ENCODE measurements at places on chromosomes 1 and 21.

DNA sequence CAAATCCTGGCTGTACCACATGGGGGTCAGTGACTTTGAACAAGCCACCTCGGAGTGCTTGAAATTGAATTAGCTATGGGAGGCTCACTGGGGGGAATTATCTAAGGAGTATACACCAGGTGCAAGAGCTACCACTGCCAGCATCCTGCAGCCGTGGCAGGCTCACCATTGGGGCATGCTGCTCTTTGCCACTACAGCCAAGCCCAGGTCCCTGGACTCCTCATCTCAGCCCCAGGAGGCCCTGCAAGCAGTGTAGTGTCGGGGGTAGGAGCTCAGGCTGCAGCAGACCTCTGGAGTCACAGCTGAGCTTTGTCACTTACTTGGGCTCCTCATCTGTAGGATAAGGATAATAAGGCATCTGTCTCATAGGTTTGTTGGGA, 35.3 kb downstream of the ACOT11 start:
- DNase-seq, result no peak

DNA sequence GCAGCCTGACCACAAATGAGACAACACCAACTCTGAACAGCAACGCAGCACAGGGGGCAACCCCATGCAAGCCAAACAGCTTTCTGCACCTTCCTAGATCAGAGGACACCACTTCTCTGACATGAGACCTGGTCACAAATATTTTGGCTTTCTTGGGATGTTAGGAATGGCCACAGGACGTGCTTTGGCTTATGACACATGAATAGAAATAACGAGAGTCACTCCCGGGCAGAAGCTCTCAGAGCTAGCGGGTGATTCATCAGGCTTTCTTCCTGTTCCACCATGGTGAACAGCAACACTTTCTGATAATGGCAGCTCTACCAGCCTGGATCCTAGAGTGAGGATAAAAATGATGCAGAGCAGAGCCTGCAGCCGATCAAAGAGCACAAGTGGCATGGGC, 39.4 kb downstream of the PAFAH2 start:
- DNase-seq, result no peak

GRCh38 chr1:224182057-224182865, 779 bp upstream of the DEGS1 start:
- DNase-seq, result no peak

GRCh38 chr1:77276941-77277340, 4.9 kb upstream of the AK5 start:
- DNase-seq, result no peak

- no peak for DNase-seq
Observed at GRCh38 chr21:14548779-14549178, 2.7 kb upstream of the SAMSN1 start.

GRCh38 chr1:29981586-29982239, 741.7 kb downstream of the MATN1 start:
- DNase-seq, result no peak

DNA sequence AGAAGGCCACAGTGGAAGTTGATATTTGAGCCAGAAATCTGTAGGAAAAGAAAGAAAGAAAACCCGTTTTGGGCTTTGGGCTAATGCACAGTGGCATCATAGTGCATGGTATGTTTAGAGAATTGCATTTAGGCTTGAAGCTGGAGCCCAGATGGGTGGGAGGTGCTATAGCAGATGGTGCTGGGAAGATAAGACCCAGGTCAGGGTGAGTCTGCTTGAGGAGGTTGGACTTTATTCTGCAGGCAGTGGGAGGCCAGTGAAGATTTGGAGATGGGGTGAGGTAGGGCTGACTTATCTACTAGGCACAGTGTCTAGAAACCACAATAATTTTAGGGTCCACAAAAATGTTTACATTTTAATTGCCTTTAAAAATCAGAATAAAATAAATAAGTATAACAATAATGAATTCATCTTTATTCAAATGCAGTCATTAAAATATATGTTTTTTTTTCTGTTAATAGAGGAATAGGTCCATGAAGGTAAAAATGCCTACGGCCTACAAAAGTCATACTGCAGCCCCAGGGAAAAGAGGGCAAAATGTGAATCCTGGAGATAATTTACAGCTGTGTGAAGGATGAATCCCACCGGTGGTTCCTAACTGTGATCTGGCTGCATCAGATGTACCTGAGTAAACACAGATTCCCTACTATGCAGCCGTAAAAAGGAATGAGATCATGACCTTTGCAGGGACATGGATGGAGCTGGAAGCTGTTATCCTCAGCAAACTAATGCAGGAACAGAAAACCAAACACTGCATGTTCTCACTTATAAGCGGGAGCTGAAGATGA, 8.7 kb downstream of the DNAJC6 start:
- no peak for DNase-seq

DNA sequence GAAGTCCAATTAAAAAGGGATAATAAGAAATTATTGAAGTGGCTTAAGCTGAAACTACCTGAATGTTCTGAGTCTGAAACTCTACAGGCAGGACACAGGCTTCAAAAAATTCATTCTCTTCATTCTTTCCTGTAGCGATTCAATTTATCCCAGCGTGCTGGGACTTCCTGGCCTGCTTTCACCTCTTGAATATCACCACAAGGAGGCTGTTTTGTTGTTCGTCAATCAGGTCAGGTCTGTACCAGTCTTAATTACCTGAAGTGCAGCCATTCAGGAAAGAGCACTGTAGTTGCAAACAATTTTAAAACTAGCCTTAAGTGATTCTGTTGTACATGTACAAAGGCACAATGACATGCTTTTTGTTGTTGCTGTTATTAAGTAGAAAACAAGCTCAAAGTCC, 38.4 kb downstream of the FYB2 start:
- DNase-seq, result no peak

- DNase-seq, result no peak
Observed at GRCh38 chr1:100036718-100037655, 67.2 kb downstream of the SLC35A3 start.

GRCh38 chr1:225338545-225338944, 89.3 kb downstream of the LBR start:
- DNase-seq, result peak; percentile 35

- no peak for DNase-seq
Observed at GRCh38 chr21:38413958-38414548, 84.2 kb downstream of the ERG start.

GRCh38 chr1:25794325-25794724, 5.7 kb upstream of the SELENON start:
- DNase-seq, result no peak

DNA sequence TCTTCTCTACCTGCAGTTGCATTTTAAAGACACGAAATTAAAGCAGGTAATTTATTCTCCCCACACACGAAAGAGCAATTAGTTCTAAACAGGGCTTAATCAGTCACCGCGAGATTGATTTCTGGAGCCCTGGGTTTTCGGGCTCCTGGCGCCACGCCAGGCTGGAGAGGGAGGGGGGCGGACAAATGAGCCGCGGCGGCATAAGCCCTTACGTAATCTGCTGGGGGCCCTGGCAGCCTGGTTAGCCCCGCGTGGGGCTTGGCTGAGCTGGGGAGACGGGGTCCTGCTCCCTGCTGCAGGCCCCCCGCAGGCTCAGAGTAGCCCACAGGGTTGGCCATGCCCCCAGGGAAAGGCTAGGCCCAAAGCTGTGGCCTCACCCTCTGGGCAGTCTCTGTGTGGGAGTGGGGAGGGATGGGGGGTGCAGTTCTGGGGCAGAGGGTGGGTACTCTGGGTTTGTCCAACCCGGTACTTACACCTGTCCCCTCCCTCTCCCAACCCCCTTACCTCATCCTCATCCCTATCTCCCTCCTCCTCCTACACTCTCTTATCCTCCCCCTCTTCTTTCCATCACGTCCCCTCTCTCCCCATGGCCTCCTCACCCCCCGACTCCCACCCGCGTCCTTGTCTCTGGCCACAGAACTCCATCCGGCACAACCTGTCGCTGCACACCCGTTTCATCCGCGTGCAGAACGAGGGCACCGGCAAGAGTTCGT, 19.9 kb downstream of the FOXO6 start:
- no peak for DNase-seq

DNA sequence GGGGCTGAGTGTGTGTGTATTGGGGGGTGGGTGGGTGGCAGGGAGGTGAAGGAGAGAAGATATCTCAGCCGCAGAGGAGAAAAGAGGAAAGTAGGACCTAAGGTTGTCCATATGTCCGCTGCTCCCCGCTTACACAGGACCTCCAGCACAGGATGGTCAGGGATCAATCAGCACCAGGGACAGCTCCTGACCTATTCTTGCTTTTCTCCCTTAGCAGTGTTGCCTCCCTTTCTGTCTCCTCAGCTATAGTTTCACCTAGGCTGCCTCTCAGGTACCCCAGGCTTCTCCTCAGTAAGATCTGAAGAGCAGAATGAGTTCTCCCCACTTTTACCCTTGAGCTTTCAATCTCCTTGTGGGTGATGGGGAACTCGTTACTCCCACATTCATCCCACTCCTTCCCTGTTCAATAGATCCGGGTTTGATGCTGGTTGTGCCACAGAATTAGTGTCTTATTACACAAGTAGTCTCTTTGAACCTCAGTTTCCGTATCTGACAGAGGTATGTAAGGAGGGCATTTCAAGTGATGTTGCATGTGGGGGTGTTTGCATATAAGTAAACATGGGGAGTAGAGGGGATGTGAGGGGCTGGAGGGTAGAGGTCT, 1.4 kb upstream of the DPH2 start:
- no peak for DNase-seq

DNA sequence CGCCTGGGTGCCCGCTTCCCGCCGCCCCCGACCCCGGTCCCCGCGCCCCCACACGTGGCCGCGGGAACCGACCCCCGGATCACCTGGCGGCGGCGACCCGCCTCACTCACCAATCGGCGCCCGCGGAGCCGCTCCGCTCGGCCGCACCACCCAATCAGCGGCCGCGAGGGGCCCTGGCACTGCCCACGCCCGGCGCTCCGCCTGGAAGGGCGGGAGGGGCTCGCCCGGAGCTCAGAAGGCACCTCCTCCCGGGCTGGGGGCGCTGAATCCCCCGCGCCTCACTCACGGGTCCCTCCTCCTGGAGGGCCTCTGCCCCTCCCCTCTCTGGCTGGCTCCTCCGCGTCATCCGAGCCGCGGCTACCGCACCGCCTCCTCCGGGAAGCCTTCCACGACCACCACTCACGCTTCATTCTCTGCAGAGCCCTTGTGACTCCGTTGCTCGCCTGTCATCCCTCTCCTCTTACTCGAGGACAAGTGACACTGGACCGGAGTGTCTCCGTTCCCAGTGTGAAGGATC, 374 bp downstream of the SH2D5 start:
- DNase-seq, result no peak

DNA sequence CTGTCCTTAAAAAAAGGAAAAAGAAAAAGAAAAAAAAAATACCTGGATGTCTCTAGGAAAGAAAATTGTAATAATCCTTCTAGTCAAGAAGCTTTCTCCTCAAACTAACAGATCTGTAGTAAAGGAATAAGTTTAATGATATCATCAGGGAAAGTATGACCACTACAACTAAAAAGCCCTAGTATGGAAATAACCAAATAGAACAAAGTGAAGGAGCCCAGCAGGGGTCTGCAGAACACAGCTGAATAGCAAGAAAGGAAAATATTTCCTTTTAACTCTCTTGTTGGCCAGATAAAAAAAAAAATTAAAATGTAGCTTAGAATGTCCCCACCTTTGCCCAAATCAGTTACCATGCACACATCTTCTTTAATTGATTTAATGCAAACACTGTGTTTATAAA, 43.2 kb downstream of the PRRX1 start:
- no peak for DNase-seq

DNA sequence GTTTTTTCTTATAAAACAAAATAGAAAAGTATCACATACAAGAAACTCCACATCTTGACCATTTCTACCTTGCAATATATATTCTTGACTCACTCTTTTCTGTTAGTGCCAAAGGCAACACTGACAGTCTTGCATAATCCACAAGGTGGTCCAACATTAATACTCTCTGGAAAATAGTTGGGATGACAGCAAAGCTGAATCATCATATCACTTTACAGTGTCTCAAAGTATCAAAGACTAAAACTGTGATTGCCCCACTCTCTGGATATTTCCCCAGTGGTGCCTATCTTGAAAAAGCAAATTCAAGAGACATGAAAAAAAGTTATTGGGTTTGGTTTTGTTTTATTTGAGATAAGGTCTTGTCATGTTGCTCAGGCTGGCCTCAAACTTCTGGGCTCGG, 14.6 kb upstream of the TGFBR3 start:
- DNase-seq, result no peak

DNA sequence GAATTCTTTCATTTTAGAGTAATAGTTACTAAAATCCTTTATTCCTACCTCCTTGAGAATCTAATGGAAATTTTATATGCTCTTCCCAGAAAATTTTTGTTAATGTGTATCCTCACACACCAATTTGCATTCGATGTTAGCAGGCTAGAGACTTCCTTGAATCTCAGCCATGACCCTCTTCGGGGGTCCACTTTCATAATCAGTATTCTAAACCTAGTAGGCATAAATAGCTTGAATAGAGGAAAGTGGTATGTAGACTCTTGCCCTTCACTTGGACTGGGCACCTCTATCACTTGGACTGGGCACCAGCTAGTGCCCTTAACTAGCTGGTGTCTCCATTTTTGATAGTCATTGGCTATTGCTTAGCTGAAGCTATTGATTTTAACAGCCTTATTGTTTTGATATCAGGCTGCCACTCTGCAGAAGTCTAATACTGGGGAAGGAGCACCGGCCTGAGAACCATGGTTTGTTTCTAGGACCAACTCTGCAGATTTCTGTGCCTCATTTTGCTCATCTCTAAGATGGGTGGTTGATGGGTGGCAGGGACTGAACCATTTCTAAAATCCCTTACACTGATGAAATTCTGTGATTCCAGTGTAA, 42.8 kb downstream of the MRPL39 start:
- no peak for DNase-seq

DNA sequence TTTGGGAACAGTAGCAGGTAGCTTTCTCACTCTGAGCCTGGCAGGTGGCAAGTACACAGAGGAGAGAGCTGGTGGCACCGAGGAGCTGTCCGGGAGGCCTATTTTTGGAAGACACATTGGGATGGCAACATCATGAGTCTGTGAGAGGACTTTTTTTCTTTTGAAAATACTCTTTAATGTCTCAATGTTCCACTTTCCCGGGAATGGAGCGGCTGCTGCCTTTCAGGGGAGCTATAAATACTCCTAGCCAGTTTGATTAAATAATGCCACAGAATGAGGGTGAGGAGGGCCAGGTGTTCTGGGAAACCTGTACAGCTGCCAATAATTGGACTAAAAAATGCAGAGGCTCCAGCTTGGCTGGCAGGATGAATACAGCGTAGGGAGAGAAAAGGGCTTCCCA, 93.3 kb upstream of the COG2 start:
- no peak for DNase-seq

DNA sequence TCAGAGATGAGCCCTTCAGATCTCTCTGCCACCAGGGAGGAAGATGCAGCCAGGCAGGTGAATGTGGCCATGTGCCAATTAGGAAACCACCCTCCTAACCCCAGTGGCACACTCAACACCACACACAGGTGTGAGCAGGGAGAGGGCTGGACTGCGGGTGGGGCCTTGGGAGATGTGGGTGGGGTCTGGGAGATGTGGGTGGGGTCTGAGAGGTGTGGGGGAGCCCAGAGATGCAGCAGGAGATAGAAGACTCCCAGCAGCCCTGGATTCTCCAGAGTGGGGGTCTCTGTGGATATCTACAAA, 43.2 kb upstream of the COL6A1 start:
- no peak for DNase-seq
